ENCODE measurements at places on chromosomes 4 and X.

DNA sequence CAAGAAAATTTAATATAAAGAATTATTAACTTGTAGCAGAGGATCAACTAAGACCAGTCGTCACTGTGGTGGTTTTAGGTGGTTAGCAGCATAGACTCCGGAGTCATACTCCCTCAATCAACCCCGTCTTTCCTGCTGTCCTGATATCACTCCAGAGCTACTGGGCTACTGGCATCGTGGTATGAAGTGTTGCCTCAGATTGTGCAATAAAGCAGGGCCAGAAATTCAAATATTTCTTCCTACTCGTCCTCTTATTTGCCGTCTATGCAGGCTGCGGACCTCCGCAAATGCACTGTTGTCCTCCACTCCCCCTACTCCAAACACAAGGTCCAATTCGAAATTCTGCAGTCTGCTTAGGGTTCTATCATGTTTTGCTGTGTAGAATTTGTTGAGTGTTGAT lies 1.2 kb upstream of the MAGEA10 start:
- DNase-seq: no peak

- DNase-seq: no peak
Measured at GRCh38 chr4:150510176-150510865, 71.6 kb upstream of the MAB21L2 start.

- no peak for DNase-seq
Measured at GRCh38 chrX:30039768-30040167, 175.6 kb upstream of the MAGEB2 start.

GRCh38 chr4:25722964-25723363 lies 67.3 kb downstream of the SLC34A2 start:
- no peak for DNase-seq

DNA sequence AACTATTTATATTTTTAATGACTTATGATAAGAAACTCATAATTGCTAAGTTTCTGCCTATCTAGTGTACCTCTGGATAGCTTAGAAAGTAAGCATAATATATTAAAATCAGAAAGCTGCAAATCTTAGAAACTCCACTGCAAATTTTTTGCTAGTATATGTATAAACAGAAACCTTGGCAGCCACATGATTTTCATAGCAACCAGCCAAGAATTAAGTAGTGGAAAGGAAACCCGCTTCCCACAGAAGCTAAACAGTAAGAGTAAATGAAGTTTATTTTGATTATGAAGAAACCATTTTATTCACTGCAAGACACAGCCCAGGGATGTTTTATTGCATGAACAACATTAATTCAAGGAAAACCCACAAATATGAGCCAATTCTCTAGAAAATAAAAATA lies 872.5 kb upstream of the ADGRL3 start:
- DNase-seq: no peak

GRCh38 chr4:139188648-139189416 lies 11.8 kb upstream of the ELF2 start:
- DNase-seq: no peak

Measured in CD4-positive, alpha-beta memory T cell (primary cell).